Uterus (tissue), 4 donors: ENCODE measurements at places on chromosomes 2 and 18. TPM values are rescaled to one million over a fixed set of nuclear protein-coding genes. Genes with fewer than 3 reads are reported as not detected.
A peak's percentile ranks its signal among the peaks of the same experiment; 100 is the strongest.

GRCh38 chr18:2237706-2238105 lies 333.6 kb downstream of the METTL4 start:
- no peaks in the 10 kb centered on the region for H3K27me3 ChIP-seq
- no peaks in the 10 kb centered on the region for H3K36me3 ChIP-seq
- no peak overlapping the region for H3K27ac ChIP-seq
- DNase-seq, result no peak
- H3K4me3 ChIP-seq, result no peak overlapping the region
- no peaks in the 10 kb centered on the region for H3K4me1 ChIP-seq

- no peaks in the 10 kb centered on the region for H3K36me3 ChIP-seq
- H3K27me3 ChIP-seq, result no peaks in the 10 kb centered on the region
- peak; percentile 70 for DNase-seq
- no peaks in the 10 kb centered on the region for H3K4me1 ChIP-seq
These were observed 117.1 kb upstream of the SP5 start for GRCh38 chr2:170598067-170598395.

GRCh38 chr2:28755421-28755820 lies 3.8 kb downstream of the PPP1CB start:
- peak overlapping the region; percentile 97 for H3K4me3 ChIP-seq

GRCh38 chr2:113058998-113059960 lies at the start of gene IL36RN:
Gene IL36RN, plus strand, starts transcription at chr2:113059198. Its CDS starts 241 bp downstream, at chr2:113059439.
- H3K4me1 ChIP-seq, result no peaks in the 10 kb centered on the region
- no peak within 1 kb of the TSS for H3K4me3 ChIP-seq
- no peaks in the 10 kb centered on the region for H3K27me3 ChIP-seq
- no peak for DNase-seq
- H3K27ac ChIP-seq, result no peak within 1 kb of the TSS

DNA sequence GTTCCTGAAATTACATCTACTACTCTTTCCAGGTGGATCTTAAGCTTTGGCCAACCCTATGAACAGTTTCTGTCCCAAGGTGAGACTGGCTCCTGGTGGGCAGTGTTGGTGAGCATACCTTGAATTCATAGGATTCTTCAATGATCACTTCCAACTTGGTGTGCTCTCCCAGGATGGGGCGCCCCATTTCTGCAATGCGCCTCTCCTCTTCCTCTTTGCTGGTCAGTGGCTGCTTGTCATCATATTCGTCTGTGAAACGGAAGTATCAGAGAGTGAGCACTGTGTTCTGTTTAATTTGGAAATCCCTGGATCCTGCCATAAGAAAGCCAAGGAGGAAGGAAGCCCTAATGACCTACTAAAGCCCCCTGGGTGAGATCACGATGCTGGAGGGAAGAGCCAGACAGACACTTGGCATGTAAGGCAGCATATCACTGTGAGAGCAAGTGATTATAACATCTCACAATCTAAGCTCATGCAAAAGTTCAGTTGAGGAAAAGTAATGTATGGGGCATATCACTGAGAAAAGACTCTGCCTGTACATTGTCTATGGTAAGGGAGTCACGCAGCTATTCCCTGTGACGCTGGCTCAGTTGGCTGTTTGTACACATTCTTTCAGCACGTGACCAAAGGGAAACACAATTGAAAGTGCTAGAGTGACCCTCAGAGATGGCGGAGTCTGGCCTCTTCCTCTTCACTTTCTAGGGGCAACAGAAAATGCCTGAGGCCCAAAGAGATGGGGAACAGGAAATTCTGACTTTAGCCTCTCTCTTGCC lies 287.0 kb downstream of the SLC8A1 start:
- no peaks in the 10 kb centered on the region for H3K36me3 ChIP-seq
- no peak overlapping the region for H3K27ac ChIP-seq
- no peaks in the 10 kb centered on the region for H3K27me3 ChIP-seq
- no peak for DNase-seq
- H3K4me1 ChIP-seq, result no peaks in the 10 kb centered on the region

GRCh38 chr18:33710269-33710668 lies 132.2 kb downstream of the ASXL3 start:
- H3K4me3 ChIP-seq, result no peak overlapping the region
- no peaks in the 10 kb centered on the region for H3K4me1 ChIP-seq
- H3K27me3 ChIP-seq, result no peaks in the 10 kb centered on the region

DNA sequence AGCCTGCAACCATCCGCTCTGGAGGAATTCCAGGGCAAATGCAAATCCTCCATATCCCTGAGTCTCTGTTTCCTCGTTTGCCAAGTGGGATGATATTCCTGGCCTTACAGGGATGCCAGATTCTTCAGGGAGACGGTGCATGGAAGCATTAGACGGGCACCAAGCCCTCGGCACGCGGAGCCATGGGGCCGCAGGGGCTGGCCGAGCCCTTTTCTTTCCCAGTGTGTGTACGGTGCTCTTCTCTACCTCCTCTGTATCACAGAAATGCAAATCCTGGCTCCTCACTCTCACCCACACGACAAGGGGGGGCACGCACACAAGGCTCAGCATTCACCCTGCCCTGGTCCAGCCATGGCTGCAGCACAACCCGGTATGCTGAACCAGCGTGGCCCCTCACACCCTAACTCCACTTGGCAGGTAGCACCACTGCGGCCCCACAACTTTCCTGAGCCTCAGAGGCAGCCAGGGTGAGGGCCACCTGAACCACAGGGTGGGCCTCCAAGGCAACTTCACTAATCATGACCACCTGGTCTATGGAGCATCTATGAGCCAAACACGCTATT lies 64.1 kb upstream of the SALL3 start:
- no peak overlapping the region for H3K4me3 ChIP-seq
- no peaks in the 10 kb centered on the region for H3K4me1 ChIP-seq
- H3K36me3 ChIP-seq, result no peaks in the 10 kb centered on the region

GRCh38 chr2:123670286-123670685 lies 354.8 kb upstream of the CNTNAP5 start:
- H3K27ac ChIP-seq, result no peak overlapping the region
- H3K4me3 ChIP-seq, result no peak overlapping the region
- H3K27me3 ChIP-seq, result no peaks in the 10 kb centered on the region
- H3K36me3 ChIP-seq, result no peaks in the 10 kb centered on the region

GRCh38 chr2:201171259-201171814 lies 11.6 kb upstream of the CASP10 start:
- no peak overlapping the region for H3K27ac ChIP-seq
- H3K4me3 ChIP-seq, result no peak overlapping the region
- no peak for DNase-seq
- H3K4me1 ChIP-seq, result no peaks in the 10 kb centered on the region
- no peaks in the 10 kb centered on the region for H3K36me3 ChIP-seq
- H3K27me3 ChIP-seq, result no peaks in the 10 kb centered on the region

- DNase-seq, result no peak
- no peak overlapping the region for H3K4me3 ChIP-seq
- H3K27ac ChIP-seq, result no peak overlapping the region
- H3K27me3 ChIP-seq, result no peaks in the 10 kb centered on the region
- no peaks in the 10 kb centered on the region for H3K36me3 ChIP-seq
These were observed 36.9 kb upstream of the SLC14A1 start for GRCh38 chr18:45686891-45687611.

DNA sequence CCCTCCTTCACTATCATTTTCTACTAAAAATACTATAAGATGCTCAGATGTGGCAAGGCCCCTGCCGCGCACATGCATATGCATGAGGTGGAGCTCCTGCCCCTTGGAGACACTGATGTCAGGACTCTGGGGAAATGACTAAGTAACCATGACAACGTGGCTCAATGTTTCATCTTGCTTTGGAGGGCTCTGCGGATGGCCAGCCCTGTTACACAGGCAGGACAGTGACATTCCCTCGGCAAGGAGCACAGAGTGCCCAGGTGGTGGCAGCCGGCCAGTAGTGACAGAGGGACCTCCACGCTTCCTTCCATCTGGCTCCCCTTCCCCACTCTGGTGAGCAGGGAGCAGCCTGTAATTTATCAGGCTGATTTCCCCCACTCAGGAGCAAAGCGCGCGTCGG lies 364.1 kb downstream of the SS18 start:
- H3K36me3 ChIP-seq, result no peaks in the 10 kb centered on the region
- no peak overlapping the region for H3K4me3 ChIP-seq

- no peak overlapping the region for H3K27ac ChIP-seq
- H3K4me1 ChIP-seq, result no peaks in the 10 kb centered on the region
- H3K36me3 ChIP-seq, result no peaks in the 10 kb centered on the region
- no peak for DNase-seq
- H3K27me3 ChIP-seq, result no peaks in the 10 kb centered on the region
- no peak overlapping the region for H3K4me3 ChIP-seq
These were observed 16.1 kb downstream of the NCK2 start for GRCh38 chr2:105760639-105761337.

DNA sequence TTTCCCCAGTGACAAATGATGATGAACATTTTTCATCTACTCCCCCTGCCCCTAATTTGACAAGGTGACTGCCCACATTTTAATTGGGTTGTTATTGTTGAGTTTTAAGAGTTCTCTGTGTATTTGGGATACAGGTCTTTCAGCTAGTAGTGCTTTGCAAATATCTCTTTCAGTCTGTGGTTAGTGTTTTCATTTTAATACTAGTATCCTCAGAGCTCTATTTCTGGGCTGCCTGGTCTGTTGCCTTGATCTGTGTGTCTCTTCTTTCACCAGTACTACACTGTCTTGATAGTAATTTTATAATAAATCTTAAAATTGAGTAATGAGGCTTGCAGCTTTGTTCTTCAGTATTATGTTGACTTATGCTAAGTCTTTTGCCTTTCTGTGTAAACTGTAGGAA lies 19.7 kb downstream of the EIF5B start:
- DNase-seq, result no peak
- H3K36me3 ChIP-seq, result no peaks in the 10 kb centered on the region
- no peaks in the 10 kb centered on the region for H3K27me3 ChIP-seq
- H3K27ac ChIP-seq, result no peak overlapping the region

GRCh38 chr2:1738163-1738562 lies 6.2 kb downstream of the PXDN start:
- peaks cover 16% of the 10 kb centered on the region for H3K4me1 ChIP-seq
- H3K27me3 ChIP-seq, result no peaks in the 10 kb centered on the region
- DNase-seq, result peak; percentile 9

GRCh38 chr18:69432847-69433246 lies 32.2 kb downstream of the DOK6 start:
- no peaks in the 10 kb centered on the region for H3K36me3 ChIP-seq
- no peak overlapping the region for H3K4me3 ChIP-seq
- no peak for DNase-seq
- H3K4me1 ChIP-seq, result no peaks in the 10 kb centered on the region

DNA sequence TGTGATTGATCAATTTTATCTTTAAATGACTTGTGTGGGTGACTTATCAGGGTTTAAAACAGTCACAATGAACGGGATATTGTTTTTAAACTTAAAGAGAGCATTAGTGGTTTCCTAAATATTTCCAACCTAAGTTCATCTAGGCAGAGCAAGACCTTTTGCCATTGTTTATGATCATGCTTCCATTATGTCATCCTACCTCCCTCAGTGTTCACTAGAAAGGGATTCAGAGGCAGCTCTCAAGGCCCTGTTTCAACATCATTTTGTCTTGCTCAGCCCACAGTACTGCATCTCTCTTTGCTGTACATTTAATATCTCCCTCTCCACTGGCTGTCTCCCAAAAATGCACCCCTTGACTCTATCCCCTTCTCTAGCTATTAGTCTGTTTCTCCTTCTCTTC lies 21.5 kb upstream of the PELI1 start:
- no peak overlapping the region for H3K4me3 ChIP-seq
- no peaks in the 10 kb centered on the region for H3K36me3 ChIP-seq
- no peaks in the 10 kb centered on the region for H3K27me3 ChIP-seq
- no peak overlapping the region for H3K27ac ChIP-seq
- no peaks in the 10 kb centered on the region for H3K4me1 ChIP-seq
- DNase-seq, result no peak

DNA sequence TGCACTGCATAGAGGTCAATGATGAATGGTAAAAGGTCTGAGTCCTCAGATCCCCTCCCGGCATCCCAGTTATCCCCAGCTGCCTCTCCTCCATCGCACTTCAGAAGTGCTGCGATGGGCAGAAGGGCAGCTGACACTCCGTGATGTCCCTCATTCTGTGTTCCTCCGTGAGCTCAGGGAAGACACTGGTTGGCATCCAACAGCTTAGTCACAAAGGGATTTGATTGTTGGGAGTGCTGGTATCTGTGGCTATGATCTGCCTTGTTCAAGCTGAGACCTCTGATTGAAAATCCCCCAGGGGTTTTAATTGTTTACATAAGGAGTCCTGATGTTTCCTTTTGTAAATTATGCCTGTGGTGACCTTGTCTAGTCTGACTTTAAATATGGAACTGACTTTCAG lies 19.0 kb upstream of the SAG start:
- no peak for DNase-seq
- no peak overlapping the region for H3K4me3 ChIP-seq
- H3K4me1 ChIP-seq, result no peaks in the 10 kb centered on the region
- no peak overlapping the region for H3K27ac ChIP-seq

DNA sequence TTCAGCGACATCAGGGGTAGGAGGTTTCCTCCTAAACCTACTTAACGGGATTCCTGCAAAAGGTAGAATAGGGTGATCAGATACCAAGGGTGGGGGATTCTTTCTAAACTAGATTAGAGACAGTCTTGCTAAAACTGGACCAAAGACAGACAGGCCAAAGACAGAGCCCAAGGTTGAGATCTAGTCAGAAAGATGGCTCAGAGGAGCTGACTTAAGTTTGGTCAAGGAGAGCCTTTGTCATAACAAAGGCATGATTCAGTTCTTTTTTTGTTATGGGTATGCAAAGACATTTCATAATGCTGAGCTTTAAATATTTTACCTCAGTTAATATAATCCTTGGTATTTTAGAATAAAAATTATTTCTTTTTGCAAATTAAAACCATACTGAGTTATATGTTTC lies 17.8 kb upstream of the GPR75 start:
- no peak overlapping the region for H3K4me3 ChIP-seq
- DNase-seq, result no peak
- no peaks in the 10 kb centered on the region for H3K27me3 ChIP-seq
- H3K4me1 ChIP-seq, result no peaks in the 10 kb centered on the region

DNA sequence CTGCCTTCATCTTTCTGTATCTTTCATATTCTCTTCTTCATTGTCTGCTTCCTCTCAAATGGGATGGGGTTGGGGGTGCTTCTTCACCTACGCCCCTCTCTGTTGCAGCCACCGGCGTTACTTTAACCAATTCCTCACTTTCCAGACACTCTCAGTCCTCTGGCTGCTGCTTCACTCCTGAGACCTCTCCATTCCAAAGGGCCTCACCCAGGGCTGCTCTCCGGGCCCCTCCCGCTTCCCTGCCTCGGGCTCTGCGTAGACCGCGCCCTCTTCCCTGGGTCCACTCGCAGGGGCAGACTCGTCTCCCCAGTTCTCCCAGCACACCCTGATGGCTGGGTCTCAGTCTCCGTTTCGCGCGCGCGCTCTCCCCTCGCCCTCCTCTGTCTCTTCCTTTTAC lies 926 bp downstream of the SERPINB8 start:
- no peaks in the 10 kb centered on the region for H3K4me1 ChIP-seq
- H3K4me3 ChIP-seq, result peak overlapping the region; percentile 80
- no peaks in the 10 kb centered on the region for H3K36me3 ChIP-seq
- no peaks in the 10 kb centered on the region for H3K27me3 ChIP-seq
- DNase-seq, result no peak

KLHL30 gene
- under 0.01 TPM for total RNA-seq

ACTG2 gene
- total RNA-seq, result 846 TPM

SP9 gene
- total RNA-seq, result not detected

NEB gene
- total RNA-seq, result under 0.01 TPM

DPYSL5 gene
- 1.8 TPM for total RNA-seq

AKAIN1 gene
- not detected for total RNA-seq

DCDC2C gene
- total RNA-seq, result not detected
